ENCODE measurements at places on chromosomes 16 and 17. TPM values are rescaled to one million over a fixed set of nuclear protein-coding genes. Genes with fewer than 3 reads are reported as not detected.

- no peaks in the 10 kb centered on the region for H3K4me1 ChIP-seq
- DNase-seq = no peak
These were observed 144.4 kb upstream of the ZFHX3 start for GRCh38 chr16:73192232-73192894.

- H3K4me3 ChIP-seq = no peak overlapping the region
- H3K36me3 ChIP-seq = no peaks in the 10 kb centered on the region
- DNase-seq = no peak
- no peak overlapping the region for H3K27ac ChIP-seq
- peaks cover 9% of the 10 kb centered on the region for H3K4me1 ChIP-seq
- no peaks in the 10 kb centered on the region for H3K27me3 ChIP-seq
These were observed 6.3 kb upstream of the CEP131 start for GRCh38 chr17:81228834-81229665.

DNA sequence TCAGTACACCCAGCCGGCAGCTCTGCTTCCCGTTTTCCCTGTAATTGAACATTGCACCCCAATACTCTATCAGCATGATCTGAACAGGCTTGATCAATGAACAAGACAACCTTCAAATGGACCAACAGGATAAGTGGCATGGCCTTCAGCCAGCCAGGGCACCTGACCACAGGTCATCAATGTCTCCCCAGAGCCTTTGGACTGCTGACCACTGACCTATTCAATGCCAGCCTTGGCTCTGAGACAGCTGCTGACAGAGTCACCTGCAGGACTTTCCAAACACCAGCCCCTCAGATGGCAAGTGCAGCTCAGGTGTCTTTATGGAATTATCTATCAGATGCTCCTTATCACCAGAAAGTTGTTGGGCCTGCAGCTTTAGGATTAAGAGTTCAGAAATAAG lies 462.9 kb upstream of the ASIC2 start:
- no peak overlapping the region for H3K4me3 ChIP-seq
- DNase-seq = no peak
- H3K27me3 ChIP-seq = peaks cover 22% of the 10 kb centered on the region
- no peaks in the 10 kb centered on the region for H3K4me1 ChIP-seq
- no peak overlapping the region for H3K27ac ChIP-seq

GRCh38 chr17:1124896-1125787 lies 54.6 kb downstream of the ABR start:
- peaks cover 2% of the 10 kb centered on the region for H3K36me3 ChIP-seq
- no peaks in the 10 kb centered on the region for H3K27me3 ChIP-seq
- H3K27ac ChIP-seq = no peak overlapping the region
- no peak for DNase-seq
- H3K4me3 ChIP-seq = no peak overlapping the region

Gene NKD1
- total RNA-seq = 0.37 TPM

All from heart left ventricle (tissue), 16 donors.